ENCODE measurements at places on chromosomes 1 and 21.
A peak's percentile ranks its signal among the peaks of the same experiment; 100 is the strongest.

DNA sequence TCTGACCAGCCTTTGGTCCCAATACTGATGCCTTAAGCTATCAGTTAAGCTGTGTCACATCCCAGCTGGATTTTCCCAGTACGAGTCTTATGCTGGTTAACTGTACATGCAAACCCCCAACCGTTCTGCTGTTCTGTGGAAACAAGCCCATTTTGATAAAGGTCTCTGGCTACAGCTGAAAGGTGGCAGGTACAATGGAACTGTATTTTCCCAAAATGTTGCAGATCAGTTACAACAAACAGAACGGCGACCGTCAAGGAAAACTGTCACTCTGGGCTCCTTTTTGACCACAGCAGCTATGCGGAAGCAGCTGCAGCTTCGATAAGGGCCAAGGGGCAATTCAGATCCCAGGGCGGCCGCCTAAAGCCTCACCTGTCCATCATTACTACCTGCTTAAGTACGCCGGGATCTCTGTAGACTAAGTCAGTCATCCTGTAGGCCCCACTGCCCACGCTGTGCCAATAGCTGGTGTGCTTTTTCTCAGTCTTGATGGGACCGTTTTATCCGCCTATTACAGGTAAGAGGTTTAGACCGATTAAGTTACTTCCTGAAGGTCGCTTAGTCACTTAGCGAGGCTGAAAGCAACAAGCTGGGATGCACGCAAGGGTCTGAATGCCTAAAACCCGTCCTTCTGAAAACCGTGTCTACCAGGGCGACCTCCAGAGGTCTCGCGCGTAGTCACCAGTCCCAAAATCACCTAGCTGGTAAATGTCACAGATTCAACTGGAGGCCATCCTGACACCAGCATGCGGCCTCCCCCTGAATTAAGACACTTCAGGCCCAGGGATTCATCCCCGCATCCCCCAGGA lies 11.1 kb upstream of the RAB42 start:
- DNase-seq, result no peak

DNA sequence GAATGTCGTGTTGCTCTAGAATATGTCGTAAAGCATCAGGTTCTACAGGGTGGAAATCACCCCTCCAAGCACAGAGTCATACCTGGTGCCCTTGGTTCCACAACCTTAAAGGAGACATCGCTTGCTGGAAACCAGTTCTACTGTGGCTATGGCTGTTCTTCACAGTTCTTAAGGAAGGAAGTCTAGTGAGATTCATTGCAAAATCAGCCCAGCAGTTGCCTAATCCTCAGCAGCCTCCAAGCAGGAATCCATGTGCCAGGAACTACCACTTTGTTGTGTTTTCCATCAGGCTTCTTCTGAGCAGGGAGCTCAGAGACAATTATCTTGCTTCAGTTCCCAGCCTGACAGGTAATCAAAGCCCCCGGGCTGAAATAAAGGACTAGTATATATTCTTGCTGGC lies 45.0 kb upstream of the SLC35F3 start:
- no peak for DNase-seq

DNA sequence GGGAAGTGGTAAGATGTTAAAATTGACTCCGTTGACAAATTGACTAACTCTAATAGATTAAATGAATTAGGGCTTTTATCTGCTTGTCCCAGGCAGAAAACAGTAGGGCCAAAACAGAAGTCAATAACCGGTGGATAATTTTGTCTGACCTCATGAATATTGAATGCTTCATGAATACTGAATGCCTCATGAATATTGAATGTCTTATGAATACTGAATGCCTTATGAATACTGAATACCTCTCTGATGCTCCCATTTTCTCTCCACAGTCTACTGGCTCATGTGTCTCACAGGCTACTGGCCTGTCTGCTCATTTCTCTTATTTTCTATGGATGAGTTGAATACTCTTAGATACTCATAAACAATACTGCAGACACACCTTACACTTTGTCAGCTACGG lies 56.0 kb downstream of the POFUT2 start:
- DNase-seq, result no peak

- DNase-seq, result no peak
Observed at GRCh38 chr1:165119086-165119485, 237.4 kb downstream of the LMX1A start.

- DNase-seq, result peak; percentile 41
Observed at GRCh38 chr1:2786329-2787162, 14.9 kb downstream of the TTC34 start.
